Osteoblast (primary cell): ENCODE measurements at places on chromosomes 11 and 22.

GRCh38 chr11:73048446-73048845 is 93.7 kb downstream of the FCHSD2 start:
- H3K27me3 ChIP-seq, result no peaks in the 10 kb centered on the region
- H3K36me3 ChIP-seq, result no peaks in the 10 kb centered on the region
- no peak for DNase-seq
- no peak overlapping the region for H3K4me3 ChIP-seq
- H3K4me1 ChIP-seq, result no peaks in the 10 kb centered on the region

- DNase-seq, result peak; percentile 84
- no peaks in the 10 kb centered on the region for H3K27me3 ChIP-seq
- peaks cover 3% of the 10 kb centered on the region for H3K4me1 ChIP-seq
- H3K36me3 ChIP-seq, result no peaks in the 10 kb centered on the region
These were observed 46.4 kb downstream of the TPBGL start for GRCh38 chr11:75286826-75287465.

- no peaks in the 10 kb centered on the region for H3K27me3 ChIP-seq
- no peaks in the 10 kb centered on the region for H3K36me3 ChIP-seq
- H3K4me3 ChIP-seq, result no peak overlapping the region
- H3K4me1 ChIP-seq, result no peaks in the 10 kb centered on the region
- no peak for DNase-seq
- H3K27ac ChIP-seq, result no peak overlapping the region
These were observed 21.9 kb downstream of the HSPA8 start for GRCh38 chr11:123040111-123040432.

GRCh38 chr22:39234867-39235687 is 9.7 kb downstream of the PDGFB start:
- peak; percentile 74 for DNase-seq
- peaks cover 6% of the 10 kb centered on the region for H3K4me1 ChIP-seq
- H3K4me3 ChIP-seq, result no peak overlapping the region
- H3K36me3 ChIP-seq, result no peaks in the 10 kb centered on the region
- H3K27ac ChIP-seq, result no peak overlapping the region

GRCh38 chr11:134236834-134237556 is 12.5 kb downstream of the VPS26B start:
- H3K4me1 ChIP-seq, result no peaks in the 10 kb centered on the region
- H3K4me3 ChIP-seq, result no peak overlapping the region
- H3K27ac ChIP-seq, result no peak overlapping the region
- H3K36me3 ChIP-seq, result peaks cover 29% of the 10 kb centered on the region
- H3K27me3 ChIP-seq, result no peaks in the 10 kb centered on the region

DNA sequence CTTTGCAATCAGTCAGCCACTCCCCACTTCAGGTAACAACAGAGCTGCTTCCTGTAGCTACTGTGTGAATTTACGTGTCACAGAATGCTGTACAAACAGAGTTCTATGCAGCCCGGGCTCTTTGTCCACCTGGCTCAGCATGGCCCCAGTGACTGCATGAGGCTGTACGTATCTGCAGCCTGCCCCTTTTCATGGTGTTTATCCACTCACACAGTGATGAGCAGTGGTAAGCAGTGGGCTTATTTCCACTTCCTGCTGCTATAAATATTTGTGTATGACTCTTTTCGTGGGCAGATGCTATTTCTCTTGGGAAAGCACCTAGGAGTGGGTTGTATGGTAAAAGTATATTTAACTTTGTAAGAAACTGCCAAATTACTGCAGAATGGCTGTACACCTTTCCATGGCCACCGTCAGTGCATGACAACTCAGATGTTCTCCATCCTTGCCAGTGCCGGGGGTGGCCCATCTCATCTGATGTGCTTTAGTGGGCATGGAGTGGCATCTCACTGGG is 43.3 kb downstream of the MYEOV start:
- no peak for DNase-seq
- H3K36me3 ChIP-seq, result no peaks in the 10 kb centered on the region
- peaks cover 8% of the 10 kb centered on the region for H3K4me1 ChIP-seq
- no peak overlapping the region for H3K4me3 ChIP-seq

GRCh38 chr22:19902245-19902715 is 39.3 kb upstream of the COMT start:
- no peak overlapping the region for H3K4me3 ChIP-seq
- no peaks in the 10 kb centered on the region for H3K27me3 ChIP-seq
- no peaks in the 10 kb centered on the region for H3K4me1 ChIP-seq
- no peak overlapping the region for H3K27ac ChIP-seq
- H3K36me3 ChIP-seq, result no peaks in the 10 kb centered on the region
- no peak for DNase-seq

GRCh38 chr11:76788661-76789442 is 5.7 kb downstream of the TSKU start:
- H3K36me3 ChIP-seq, result no peaks in the 10 kb centered on the region
- H3K4me3 ChIP-seq, result no peak overlapping the region
- H3K27ac ChIP-seq, result no peak overlapping the region
- H3K27me3 ChIP-seq, result no peaks in the 10 kb centered on the region
- H3K4me1 ChIP-seq, result peaks cover 44% of the 10 kb centered on the region

DNA sequence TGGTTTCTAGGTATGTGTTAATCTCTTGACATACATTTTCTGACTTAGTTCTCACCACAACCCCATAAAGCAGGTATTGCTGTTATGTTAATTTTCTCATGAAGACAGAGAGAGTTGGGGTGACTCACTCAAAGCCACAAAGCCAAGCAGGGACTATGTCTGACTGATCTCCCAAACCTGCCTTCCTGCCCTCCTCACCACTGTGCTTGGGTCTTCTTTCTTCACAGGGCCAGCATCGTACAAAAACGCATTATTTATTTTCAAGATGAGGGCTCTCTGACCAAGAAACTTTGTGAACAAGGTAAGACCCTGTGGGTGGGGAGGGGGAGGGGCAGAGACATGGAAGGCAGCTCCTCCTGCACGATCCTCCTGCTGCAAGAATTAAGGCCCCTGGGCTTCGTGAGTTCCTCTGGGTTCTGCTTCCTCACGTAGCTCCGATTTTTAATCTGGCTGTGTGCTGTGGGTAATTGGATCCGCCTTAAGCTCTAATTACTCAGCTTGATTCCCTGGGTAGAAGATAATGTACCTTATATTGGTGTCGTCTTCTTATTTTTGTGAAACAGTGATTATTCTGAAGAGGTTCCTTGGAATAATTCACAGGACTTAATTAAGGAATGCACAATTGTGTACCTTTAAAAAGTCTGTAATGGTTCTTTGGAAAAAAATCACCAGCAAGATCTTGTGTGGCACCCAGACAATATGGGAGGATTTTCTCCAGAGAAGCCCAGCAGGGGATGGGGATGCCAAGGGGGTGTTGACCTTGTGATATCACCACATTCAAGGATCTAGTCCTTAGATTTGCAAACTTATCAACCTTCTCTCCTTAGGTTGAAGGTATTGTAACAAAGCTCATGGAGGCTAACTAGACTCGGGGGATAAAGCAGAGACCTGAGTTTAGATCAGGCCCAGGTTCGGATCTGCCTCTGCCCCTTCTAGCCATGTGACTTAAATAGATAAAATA is 112.9 kb downstream of the SPON1 start:
- no peak overlapping the region for H3K27ac ChIP-seq
- no peak for DNase-seq
- no peak overlapping the region for H3K4me3 ChIP-seq
- H3K27me3 ChIP-seq, result no peaks in the 10 kb centered on the region
- H3K36me3 ChIP-seq, result no peaks in the 10 kb centered on the region
- H3K4me1 ChIP-seq, result no peaks in the 10 kb centered on the region

DNA sequence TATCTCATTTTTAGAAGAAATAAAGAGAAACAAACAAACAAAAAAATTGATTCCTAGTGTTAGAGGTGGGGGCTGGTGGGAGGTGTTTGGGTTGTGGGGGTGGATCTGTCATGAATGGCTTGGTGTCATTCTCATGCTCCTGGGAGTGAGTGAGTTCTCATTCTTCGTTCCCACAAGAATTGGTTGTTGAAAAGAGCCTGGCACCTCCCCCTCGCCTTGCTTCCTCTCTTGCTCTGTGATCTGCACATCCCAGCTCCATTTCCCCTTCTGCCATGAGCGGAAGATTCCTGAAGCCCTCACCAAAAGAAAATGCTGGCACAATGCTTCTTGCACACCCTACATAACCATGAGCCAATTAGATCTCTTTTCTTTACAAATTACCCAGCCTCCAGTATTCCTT is 277.8 kb downstream of the ST3GAL4 start:
- no peak for DNase-seq
- H3K36me3 ChIP-seq, result no peaks in the 10 kb centered on the region
- H3K4me3 ChIP-seq, result no peak overlapping the region
- no peak overlapping the region for H3K27ac ChIP-seq
- no peaks in the 10 kb centered on the region for H3K27me3 ChIP-seq
